Neuronal stem cell (in vitro differentiated cells): ENCODE measurements at places on chromosomes 7 and 10.
A peak's percentile ranks its signal among the peaks of the same experiment; 100 is the strongest.

DNA sequence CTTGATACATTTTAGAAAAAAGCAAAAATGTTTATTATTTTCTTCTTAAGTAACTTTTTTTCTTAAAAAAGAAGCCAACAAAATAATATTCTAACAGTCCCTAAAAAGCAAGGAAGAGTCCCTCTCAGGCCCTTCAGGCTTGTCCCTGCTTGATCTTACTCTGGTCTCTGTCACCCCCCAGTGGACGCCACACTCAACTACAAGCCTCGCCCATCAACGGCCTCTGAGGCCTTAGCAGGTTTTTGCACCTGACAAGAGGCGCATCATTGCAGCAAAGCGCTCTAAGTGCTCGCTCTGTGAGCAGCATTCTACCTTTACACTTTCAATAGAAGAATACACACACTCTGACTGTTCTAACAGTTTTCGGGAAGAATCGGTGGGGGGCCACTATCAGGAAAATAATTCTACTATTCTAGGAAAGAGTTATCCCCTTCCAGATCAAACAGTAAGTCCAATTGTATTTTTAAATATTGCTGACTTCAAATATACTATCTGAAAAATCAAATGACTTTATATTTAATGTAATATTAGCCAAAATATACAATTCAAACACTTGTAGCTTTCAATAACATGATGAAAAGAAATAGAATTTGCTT, 139.2 kb downstream of the USP6NL start:
- DNase-seq: peak; percentile 59

DNA sequence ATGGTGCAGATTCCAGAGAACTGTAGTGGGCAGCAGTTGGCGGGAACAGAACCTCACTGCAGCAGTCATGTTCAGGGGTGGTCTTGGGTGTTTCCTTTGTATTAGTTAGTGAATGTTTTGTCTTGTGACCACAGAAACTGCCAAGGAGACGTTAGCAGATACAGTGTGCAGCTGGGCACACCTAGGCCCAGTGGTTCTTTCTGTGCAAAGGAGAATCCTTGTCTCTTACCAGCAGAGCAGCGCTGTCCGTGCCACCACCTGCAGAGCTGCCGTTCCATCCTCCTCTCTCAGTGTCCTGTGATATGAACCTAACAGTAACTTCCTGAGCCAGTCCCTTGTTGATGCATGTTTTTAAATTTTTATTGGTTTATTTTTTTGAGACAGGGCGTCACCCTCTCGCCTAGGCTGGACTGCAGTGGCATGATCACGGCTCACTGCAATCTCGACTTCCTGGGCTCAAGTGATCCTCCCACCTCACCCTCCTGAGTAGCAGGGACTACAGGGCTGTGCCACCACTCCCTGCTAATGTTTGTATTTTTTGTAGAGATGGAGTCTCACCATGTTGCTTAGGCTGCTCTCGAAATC, 60.6 kb downstream of the WDR37 start:
- no peak for DNase-seq

- no peak for DNase-seq
Observed at GRCh38 chr10:35822316-35822715, 180.2 kb upstream of the FZD8 start.

DNA sequence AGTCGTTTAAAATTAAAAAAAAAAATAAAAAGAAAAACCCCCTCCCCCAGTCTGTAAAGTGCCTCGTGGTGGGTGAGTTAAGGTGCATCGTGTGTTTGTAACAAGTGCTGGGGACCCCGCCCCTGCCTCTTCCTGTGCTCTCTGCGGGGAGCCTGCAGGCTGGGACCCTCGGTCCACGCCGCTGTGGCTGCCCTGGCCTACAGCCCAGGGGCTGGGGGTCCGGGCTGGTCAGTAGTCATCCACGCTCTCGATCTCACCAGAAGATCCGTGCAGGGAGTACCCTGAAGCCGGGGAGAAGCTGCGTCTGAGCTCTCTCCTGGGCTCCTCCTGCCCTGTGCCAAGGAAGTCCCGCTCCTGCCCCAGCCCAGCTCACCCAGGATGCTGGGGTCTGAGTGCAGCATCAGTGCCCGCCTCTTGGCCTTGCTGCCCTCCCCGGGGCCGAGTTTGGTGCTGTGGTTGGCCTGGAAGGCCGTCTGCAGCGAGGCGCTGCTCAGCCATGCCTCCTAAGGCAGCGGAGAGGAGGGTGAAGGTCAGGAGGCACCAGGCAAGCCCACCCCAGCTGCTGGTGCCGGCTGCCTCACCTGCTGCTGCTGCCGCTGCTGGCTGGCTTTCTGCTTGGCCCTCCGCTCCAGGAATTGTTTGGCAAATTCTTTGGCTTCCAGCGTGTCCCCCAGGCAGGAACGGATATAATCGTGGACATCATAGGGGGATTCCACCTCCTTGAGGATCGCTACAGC, 8.1 kb downstream of the GNB2 start:
- no peak for DNase-seq

DNA sequence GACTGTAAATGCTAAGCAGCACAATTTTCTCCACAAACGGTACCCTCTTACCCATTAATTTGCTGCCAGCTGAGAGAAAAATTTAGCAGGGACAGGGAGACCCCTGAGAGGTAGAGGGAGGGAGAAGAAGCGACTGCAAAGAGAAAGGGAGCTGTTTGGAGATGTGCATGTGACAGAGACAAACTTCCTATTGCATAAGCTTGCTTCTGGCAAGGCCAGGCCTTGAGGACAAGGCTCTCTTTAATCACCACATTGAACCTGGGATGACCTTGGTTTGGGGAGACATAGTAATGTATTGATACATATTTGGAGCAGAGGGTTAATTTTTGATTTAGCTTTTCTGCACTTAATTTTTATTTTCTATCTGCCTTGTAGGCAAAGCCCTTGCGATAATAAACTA, 31.1 kb upstream of the HIBADH start:
- no peak for DNase-seq
